ENCODE measurements at places on chromosomes 5 and 9. TPM values are rescaled to one million over a fixed set of nuclear protein-coding genes. Genes with fewer than 3 reads are reported as not detected.

TLX3 gene
- not detected for polyA plus RNA-seq

PCDHGB2 gene
- polyA plus RNA-seq: 0.12 TPM

GRCh38 chr9:126615791-126616447, 2.2 kb downstream of the LMX1B start:
- DNase-seq: no peak

DNA sequence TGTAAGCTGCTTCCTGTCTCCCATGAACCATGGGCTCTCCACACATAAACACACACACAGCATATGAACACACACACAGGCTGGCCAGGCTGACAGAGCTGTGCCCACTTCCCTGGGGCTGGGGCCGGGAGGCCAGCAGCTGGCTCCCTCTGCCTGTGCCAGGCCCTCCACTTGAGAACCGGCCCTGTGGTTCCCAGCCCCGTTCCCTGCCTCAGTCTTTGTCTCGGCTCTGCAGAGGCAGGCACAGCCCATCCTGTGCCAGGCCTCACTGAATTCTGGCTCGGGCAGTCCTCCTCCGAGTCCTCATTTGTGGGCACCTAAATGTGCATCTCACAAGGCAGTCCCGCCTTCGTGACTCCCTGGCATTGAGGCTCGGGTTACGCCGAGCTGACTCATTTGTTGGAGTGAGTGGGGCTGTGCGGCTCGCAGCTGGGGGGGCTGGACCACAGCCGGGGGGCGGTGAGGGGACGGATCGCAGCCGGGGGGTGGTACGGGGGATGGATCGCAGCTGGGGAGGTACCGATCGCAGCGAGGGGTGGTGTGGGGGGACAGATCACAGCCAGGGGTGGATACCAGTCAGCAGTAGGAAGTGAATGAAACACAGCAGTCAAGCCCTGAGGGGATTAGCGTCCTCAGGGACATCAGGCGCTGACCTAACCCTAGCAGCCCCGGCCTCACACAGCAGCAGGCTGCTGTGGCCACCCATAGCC, 72.3 kb downstream of the PSMB7 start:
- peak; percentile 45 for DNase-seq

DNA sequence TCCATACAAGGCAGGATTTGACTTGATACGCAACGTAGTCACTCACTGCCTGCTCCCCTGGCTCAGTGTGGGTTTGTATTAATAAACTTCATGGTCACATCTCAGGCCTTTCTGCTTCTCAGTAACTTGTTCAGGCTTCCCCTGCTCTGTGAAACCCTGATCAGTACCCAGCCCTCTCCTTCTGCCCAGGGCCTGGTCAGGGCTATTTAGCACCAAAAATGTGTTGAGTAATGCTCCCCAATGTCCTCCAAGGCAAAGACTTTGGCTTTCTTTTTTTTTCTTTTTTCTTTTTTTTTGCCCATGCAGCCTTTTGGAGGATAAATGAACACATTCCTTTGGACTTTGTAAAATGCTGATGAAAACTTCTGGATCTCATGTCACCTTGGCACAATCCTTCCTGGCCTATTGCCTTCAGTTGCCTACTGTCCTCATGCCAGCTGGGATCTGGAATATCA, 399.2 kb upstream of the KLF4 start:
- no peak for DNase-seq

DNA sequence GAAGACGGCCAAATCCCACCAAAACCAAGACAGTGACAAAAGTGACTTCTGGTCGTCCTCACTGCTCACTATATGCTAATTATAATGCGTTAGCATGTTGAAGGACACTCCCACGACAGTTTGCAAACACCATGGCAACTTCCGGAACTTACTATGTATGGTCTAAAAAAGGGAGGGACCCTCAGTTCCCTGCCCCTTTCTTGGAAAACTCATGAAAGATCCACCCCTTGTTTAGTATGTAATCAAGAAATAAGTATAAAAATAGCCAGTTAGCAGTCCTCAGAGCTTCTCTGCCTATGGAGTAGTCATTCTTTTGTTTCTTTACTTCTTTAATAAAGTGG, 9.5 kb downstream of the FCN2 start:
- DNase-seq: no peak

DNA sequence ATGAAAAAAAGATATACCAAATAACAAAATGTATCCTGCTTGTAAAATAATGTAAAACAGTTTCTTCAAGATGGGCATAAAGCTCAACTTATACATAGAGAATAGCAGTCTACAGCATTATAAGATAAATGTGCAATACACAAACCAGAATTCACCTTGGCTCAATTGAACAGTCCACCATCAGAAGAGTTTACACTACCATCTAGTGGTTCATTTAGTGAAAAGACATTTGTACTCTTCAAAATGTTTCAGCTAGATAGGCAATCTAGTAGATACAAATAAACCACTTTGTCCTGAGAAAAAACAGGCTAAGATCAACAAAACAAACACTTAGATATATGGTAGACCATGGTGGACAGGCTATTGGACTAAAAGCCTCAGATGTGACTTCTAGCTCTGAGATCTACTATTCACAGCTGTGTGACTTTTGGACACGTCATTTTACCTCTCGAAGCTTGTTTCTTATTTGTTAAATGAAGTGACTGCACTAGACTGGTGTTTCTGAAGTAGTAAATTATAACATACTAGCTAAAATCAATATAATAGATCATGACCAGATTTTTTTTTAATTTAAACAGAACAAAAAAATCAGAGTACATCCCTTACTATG, 22.1 kb upstream of the TPD52L3 start:
- DNase-seq: no peak

DNA sequence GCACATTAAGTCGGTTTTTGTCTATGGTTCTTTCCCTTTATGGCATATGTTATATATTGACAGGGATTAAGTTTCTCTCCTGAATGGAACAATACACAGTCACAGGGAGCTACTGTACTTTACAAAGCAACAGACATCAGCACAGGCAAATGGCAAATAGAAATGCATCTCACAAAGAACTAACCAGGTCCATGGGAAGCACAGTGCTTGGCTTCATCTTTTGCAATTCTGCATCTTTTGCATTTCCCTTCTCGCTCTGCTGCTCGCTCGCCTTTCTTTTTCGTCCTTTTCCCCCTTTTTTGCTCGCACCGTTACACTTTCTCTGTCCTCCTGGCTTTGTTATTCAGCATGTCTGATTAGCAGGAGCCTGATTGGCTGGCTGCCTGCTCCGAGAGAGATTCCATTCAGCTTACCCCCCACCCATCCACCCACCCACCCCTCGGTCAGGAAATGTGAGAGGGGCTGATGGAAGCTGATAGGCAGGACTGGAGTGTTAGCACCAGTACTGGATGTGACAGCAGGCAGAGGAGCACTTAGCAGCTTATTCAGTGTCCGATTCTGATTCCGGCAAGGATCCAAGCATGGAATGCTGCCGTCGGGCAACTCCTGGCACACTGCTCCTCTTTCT, at the start of gene ADAMTSL1:
ADAMTSL1 (plus strand) TSS at position 502 of the 628 bp plus-strand sequence; CDS start at position 582, 80 bp downstream.
- no peak for DNase-seq

DNA sequence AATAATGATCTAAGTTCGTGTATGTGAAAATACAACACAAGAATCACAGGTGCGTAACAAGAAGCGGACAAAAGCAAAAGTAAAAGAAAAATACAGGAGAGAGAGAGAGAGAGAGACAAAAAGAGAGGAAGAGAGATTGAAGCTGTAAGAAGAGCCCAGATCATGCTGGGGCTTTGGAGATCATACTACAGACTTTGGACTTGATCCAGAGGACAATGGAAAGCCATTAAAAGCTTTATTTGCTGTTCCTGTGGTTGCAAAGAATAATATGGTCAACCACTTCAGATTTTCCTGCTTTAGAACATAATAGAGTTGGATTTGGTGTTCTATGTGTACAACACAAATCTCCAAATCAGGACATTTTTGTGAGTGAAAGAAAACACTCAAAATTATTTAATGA, 561.4 kb downstream of the CAAP1 start:
- no peak for DNase-seq

- DNase-seq: no peak
Observed at GRCh38 chr9:130276121-130276520, 10.6 kb downstream of the HMCN2 start.

DNA sequence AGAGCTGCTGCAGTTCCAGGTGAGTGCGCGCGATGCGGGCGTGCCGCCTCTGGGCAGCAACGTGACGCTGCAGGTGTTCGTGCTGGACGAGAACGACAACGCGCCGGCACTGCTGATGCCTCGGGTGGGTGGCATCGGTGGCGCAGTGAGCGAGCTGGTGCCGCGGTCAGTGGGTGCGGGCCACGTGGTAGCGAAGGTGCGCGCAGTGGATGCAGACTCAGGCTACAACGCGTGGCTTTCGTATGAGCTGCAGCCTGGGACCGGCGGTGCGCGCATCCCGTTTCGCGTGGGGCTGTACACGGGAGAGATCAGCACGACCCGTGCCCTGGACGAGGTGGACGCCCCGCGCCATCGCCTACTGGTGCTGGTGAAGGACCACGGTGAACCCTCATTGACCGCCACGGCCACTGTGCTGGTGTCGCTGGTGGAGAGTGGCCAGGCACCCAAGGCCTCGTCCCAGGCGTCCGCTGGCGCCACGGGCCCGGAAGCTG, 2.0 kb downstream of the PCDHA3 start:
- DNase-seq: no peak

All from keratinocyte (primary cell).